Fibroblast of pulmonary artery (primary cell): ENCODE measurements at places on chromosomes 6 and 20.

DNA sequence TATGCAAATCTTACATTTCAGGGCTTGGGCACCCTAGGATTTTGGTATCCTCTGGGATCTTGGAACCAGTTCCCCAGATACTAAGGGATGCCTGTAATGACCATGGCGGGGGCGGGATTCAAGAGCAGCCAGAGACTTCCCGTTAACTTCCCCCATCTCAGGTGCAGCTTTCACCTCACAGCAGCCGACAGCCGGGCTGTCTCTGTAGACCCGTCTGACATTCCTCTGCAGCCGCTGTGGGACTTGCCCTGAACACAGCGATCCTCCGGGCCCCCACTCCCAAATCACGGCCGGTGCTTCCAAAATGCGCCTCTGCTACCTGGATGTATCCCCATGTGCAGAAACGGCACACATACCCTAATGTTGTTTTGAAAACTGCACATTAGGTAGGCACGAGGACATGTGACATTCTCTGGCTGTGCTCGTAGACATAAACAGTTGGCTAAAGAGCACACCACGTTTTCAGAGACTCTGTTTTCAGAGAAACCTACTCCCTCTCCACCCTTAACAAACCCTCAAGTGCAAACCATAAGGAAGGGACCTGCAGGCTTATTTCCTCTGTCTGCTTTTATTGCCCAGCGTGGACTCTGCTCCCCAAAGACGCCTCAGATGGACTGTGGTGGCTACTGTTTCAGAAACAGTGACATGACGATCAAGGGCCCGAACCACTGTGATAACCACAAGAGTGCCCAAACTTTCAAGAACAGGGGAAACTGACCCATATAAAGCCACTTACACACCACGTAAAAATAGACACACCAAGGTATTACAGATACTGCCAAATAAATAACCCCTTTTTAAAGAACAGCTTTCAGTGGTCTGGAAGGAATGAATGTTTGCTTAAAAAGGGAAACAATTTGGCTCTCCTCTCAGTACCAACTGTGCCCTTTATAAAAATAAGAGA lies 72.9 kb upstream of the FOXC1 start:
- DNase-seq = no peak

DNA sequence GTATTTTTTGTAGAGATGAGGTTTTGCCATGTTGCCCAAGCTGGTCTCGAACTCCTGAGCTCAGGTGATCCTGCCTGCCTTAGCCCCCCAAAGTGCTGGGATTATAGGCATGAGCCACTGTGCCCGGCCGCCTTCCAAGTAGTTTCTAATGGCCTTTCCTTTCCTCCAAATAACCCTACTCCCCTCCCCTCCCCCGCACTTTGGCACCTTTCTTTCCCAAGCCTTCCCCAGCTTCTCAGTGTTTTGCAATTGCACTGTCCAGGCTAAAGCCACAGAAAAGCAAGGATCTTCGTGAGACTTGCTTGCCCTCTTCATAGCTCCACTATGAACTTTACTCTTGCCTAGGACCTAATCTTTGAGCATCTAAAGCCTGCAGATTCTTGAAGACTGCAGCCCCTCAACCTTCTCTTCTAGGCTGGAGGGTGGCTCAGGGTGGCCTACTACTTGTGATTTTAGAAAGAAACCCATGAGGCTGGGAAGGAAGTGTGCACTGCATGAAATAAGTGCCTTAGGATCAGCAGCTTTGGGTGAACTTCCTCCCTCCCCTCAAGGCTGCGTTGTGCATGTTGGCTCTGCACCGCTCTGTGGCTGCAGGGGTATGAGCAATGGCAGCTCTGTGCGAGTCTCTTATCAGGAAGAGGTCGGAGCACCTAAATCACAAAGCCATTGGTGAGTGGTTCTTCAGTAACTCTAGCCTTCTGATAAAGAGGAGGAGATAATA lies 152.4 kb upstream of the SNX9 start:
- no peak for DNase-seq

GRCh38 chr20:17377231-17377630 lies 150.4 kb downstream of the PCSK2 start:
- no peak for DNase-seq

GRCh38 chr20:61099806-61100205 lies 152.3 kb upstream of the CDH4 start:
- no peak for DNase-seq

DNA sequence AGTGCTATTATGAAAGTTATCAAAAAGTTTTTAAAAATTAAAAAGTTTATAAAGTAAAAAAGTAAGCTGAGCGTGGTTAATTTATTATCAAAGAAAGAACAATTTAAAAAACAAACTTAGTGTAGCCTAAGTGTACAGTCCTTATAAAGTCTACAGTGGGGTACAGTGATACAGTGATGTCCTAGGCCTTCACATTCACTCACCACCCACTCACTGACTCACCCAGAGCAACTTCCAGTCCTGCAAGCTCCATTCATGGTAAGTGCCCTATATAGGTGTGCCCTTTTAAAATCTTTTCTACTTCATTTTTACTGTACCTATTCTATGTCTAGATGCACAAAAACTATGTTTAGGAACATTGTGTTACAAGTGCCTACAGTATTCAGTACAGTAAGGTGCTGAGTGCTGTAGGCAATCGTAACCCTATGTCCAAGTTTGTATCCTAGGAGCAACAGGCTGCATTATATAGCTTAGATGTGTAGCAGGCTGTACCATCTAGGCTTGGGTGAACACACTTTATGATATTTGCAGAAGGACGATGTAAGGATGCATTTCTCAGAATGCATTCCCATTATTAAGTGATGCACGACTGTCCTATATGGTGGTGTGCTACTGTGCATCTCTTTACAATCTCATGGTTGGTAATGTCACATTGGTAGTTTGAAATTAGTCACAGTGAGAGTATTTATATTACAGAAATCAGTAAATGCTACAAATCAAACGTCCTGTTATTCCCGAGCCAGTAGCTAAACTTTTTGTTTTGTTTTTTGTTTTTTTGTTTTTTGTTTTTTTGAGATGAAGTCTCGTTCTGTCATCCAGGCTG lies 158.3 kb downstream of the GMPR start:
- no peak for DNase-seq

- DNase-seq = no peak
Measured at GRCh38 chr6:6007366-6008088, 802 bp upstream of the NRN1 start.

DNA sequence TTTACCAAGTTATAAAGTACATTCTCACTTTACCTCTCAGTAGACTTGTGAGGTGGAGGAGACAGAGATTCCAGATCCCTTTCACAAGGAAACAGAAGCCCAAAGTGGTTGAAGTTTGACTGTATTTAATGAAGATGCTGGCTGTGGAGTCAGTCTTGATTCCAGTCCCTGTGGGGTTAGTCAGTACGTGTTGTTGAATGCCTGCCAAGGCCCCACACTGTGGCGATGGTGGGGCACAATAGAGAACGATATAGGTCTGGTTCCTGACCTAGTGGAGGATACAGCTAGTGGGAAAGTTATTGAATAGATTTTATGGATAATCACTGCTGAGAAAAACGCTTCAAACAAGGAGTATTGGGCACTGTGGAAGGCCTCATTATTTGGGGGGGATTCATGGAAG lies 71.4 kb downstream of the LRRC1 start:
- no peak for DNase-seq

DNA sequence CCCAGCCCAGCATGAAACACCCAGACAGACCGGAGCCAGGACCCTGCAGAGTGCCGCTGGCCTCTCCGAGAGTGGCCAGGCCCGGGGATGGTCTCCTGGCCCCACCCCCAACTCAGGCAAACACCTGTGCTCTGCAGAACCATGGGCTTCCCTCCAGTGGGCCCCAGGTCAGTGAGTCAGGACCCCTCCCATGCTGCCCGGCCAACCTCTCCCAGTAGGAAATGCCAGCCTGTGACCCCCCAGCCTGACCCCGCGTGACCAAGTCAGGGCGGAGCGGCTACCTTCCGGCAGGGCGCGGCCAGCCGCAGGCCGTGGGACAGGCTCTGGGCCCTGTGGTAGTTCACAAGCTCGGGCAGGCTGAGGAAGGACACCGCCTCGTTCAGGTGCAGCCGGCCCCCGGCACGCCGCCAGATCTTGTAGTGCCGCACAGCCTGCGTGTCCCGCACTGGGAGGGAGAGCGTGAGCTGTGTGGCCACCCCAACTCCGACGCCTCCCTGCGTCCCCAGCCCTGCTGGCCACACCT lies 3.2 kb downstream of the PTK6 start:
- DNase-seq = no peak

- DNase-seq = peak; percentile 77
Measured at GRCh38 chr20:46970937-46971630, 76.4 kb downstream of the EYA2 start.

DNA sequence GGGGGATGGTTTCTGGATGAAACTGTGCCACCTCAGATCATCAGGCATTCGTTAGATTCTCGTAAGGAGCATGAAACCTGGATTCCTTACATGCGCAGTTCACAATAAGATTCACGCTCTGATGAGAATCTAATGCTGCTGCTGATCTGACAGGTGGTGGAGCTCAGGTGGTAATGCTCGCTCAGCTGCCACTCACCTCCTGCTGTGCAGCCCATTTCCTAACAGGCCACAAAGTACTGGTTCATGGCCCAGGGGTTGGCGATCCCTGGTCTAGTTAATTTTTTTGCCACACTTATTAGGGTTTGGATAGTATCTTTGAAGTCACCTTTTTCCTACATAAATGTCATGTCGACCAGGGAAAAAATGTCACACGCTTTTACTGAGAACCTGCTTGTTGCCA lies 96.8 kb upstream of the MLIP start:
- no peak for DNase-seq

GRCh38 chr6:46895930-46896329 lies 25.8 kb downstream of the ADGRF5 start:
- DNase-seq = no peak

DNA sequence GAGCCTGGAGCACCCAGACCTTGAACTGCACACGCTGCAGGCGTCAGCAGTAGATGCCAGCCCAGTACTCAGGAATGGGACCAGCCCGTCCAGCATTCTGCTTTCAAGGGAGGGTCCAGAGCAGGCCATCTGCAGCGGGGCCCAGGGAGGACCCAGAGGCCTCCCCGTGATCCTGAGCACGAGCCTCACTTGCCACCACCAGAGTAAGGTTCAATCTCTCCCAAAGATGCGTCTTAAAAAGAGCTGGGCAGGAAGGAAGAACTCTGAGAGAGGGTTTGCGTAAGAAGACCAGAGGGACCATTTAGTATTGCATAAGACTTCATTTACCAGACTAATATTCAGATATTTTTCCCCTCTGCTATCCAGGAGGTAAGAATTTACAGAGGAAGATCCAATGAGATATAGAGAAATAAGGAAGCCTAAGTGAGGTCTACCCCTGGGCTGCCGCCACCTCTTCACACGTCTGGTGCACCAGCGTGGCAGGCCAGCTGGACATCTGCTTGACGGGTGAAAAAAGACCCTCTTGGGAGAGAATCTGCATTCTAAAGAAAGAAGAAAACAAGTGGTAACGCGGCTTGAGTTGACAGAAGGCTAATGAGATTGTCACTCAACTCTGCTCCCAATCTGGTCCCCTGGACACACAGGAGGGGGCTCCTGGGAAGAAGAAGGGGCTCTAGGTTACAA lies 107.3 kb downstream of the PRND start:
- DNase-seq = peak; percentile 28

- peak; percentile 86 for DNase-seq
Measured at GRCh38 chr6:111604259-111605099, 1.2 kb downstream of the TRAF3IP2 start.
